ENCODE measurements at places on chromosomes 7 and 10. TPM values are rescaled to one million over a fixed set of nuclear protein-coding genes. Genes with fewer than 3 reads are reported as not detected.

- H3K36me3 ChIP-seq = no peaks in the 10 kb centered on the region
- H3K27ac ChIP-seq = no peak overlapping the region
- H3K27me3 ChIP-seq = no peaks in the 10 kb centered on the region
- H3K4me1 ChIP-seq = no peaks in the 10 kb centered on the region
- no peak overlapping the region for H3K4me3 ChIP-seq
Observed at GRCh38 chr7:79290841-79291497, 162.5 kb downstream of the MAGI2 start.

Gene CALD1
- 48.3 TPM for polyA plus RNA-seq

Gene TLL2
- polyA plus RNA-seq = 0.35 TPM

DNA sequence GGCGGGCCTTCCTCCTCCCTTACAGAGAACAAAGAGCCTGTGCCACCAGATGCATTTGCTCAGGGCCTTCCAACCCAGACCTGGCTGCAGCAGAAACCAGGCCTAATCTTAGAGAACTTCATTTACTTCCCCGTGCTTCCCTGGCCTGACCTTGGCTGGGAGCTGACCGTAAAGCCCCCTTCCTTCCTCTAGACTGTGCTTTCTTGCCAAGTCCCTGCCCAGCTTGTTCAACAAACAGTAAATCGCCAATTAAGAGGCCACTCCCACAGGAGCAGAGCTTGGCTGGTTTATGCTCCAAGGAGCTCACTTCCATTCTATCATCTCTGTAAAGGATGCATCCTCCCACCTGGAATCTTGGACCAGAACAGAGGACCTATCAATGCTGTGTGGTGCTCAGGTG lies 110.9 kb downstream of the COL13A1 start:
- H3K4me3 ChIP-seq = no peak overlapping the region
- no peaks in the 10 kb centered on the region for H3K27me3 ChIP-seq
- no peak overlapping the region for H3K27ac ChIP-seq
- no peak for DNase-seq

GRCh38 chr7:136069840-136070529 lies 92.8 kb upstream of the MTPN start:
- H3K4me1 ChIP-seq = no peaks in the 10 kb centered on the region
- H3K4me3 ChIP-seq = no peak overlapping the region
- no peak for DNase-seq

- DNase-seq = no peak
- H3K27ac ChIP-seq = peak overlapping the region; percentile 2
- H3K4me3 ChIP-seq = no peak overlapping the region
- no peaks in the 10 kb centered on the region for H3K27me3 ChIP-seq
Observed at GRCh38 chr7:76296743-76297740, 5.4 kb upstream of the HSPB1 start.

DNA sequence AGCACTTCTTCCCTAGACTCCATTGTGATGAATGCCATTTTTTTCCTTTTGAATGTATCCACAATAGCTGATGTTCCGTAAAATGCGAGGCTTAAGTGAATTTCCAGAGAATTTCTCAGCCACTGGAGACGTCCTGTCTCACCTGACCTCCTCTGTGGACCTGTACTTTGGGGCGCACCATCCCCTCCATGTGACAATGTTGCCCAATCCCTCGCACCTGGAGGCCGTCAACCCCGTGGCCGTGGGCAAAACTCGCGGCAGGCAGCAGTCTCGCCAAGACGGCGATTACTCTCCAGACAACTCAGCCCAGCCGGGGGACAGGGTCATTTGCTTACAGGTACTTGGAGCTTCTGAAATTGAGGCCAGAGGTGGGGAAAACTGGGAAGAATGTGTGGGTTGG lies 20.2 kb downstream of the DHTKD1 start:
- H3K27ac ChIP-seq = no peak overlapping the region
- DNase-seq = no peak
- H3K27me3 ChIP-seq = no peaks in the 10 kb centered on the region
- H3K4me1 ChIP-seq = peaks cover 10% of the 10 kb centered on the region
